Bronchial epithelial cell (primary cell): ENCODE measurements at places on chromosomes 6 and 20. TPM values are rescaled to one million over a fixed set of nuclear protein-coding genes. Genes with fewer than 3 reads are reported as not detected.

The SFTA2 gene
- not detected in 2 replicates for total RNA-seq

The SLC2A10 gene
- total RNA-seq = 19.2 and 30.2 TPM in 2 replicates

The SLC16A10 gene
- under 0.01 and 0.26 TPM in 2 replicates for total RNA-seq

DNA sequence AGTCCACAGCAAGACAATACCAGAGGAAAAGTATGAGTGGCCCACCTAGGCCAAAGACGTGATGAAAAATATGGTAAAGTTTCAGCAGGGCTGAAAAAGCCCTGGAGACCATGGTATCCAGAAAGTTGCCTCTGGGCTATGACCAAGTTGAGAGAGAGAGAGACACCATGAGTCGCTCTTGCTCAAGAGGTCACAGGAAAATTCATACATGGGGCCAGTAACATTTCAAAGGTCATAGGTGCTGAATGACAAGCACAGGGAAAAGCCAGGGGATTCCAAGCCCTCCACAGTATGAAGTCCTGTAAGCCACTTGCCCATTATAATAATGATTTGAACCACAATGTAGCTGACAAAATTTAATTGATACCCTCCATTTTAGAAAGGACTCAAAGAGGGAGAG is 657.7 kb upstream of the CITED2 start:
- DNase-seq = no peak

DNA sequence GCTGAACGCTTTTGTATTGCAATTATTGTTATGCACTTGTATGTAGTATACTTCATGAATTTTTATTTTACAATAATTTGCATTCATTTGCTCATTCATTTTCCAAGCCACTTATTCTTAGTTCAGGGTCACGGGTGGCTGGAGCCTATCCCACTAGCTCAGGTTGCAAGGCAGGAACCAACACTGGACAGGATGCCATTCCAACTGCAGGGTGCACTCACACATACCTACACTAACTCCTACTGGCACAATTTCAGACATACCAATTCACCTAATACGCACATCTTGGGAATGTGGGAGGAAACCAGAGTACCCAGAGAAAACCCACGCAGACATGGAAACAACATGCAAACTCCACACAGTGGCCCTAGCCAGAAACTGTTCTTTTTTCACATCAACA is 61.8 kb downstream of the LMBRD1 start:
- peak; percentile 25 for DNase-seq

- no peak for DNase-seq
Observed at GRCh38 chr20:49230021-49230420, 10.8 kb downstream of the DDX27 start.

DNA sequence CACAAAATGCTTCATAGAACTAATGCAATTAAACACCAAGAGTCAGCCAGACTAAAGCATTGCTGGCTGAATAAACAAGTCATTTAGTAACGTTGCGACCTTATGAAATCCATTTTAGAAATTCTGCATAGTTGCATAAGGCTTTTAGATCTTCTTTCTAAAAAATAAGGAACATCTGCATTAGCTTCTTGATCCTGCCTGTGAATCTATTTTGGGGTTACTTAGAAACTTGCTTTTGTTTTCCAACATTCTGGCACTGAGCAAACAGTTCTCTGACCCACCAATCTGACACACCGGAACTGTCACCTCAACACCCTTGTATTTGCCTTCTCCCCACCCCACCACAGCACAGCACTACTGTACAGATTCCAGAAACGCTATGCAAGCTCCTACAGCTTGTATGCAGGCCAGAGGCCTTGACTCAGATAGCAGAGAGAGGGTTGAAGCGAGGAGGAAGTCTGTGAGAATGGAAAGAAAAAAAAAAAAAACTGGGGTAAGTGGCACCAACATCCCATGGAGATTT is 55.0 kb downstream of the KIF13A start:
- DNase-seq = peak; percentile 88

The RIPPLY2 gene
- not detected in 2 replicates for total RNA-seq

The ESR1 gene
- under 0.01 and 0.13 TPM in 2 replicates for total RNA-seq

- peak; percentile 100 for DNase-seq
Observed at GRCh38 chr6:1287103-1287591, 24.8 kb upstream of the FOXQ1 start.

DNA sequence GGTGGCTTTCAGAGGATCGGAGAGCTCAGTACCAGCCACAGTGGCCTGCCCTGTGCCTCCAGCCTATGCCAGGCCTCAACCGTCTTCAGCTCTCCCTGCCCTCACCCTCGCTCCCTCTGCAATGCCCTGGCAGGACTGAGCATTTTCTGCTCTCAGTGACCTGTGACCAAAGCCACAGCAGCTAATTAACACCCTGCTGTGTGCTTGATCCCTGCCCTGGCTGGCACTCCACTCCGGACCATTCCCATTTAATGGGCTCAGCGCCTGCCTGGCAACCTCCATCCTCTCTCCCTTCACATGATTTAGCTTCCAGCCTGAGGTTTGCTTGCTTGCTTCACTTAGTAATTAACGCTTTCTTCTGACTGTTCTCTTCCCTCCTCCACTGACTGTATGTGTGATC is 287.5 kb downstream of the LRFN2 start:
- DNase-seq = no peak

DNA sequence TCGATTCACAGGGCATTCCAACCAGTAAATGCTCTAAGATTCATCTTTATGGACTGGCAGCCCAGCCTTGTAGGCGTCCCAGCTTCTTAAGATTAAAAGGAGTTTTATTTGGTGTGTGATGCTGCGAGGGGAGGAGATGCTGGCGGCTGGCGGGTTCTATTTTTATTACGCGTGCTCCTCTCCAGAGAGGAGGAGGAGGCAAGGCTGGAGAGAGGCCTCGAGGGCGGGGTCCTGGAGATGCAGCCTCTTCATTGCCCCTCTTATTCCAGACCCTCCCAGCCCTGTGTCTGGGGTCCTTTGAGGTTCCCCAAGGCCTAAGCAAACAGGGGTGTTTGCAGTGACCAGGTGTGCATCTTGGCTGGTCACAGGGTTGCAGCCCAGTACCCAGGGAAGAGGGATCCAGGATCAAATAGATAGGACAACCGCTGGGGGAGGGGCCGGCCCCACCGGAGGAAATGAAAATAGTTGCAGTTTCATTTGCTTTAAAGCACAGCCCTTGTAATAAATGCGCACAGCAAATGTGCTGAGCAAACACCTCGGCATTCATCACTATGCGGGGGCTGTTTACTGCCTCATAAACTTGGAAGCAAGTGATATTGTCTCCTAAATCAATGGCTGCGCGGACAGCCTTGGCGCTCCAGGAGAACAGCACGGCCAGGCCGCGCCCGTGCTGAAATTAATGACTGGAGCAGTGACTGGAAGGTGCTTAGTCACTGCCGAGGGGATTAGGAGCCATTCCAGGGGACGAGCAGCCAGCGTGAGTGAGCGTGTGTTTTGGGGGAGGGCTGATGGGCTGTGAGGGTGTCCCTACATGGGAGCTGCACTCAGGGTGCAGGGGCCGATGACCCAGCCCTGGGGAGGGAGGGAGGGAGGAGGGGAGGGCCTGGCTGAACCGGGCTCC is 83.0 kb downstream of the TMEM242 start:
- no peak for DNase-seq

The TFAP2C gene
- 2.9 and 5.1 TPM in 2 replicates for total RNA-seq

GRCh38 chr20:57849121-57849520 is 139.3 kb upstream of the PMEPA1 start:
- peak; percentile 5 for DNase-seq

DNA sequence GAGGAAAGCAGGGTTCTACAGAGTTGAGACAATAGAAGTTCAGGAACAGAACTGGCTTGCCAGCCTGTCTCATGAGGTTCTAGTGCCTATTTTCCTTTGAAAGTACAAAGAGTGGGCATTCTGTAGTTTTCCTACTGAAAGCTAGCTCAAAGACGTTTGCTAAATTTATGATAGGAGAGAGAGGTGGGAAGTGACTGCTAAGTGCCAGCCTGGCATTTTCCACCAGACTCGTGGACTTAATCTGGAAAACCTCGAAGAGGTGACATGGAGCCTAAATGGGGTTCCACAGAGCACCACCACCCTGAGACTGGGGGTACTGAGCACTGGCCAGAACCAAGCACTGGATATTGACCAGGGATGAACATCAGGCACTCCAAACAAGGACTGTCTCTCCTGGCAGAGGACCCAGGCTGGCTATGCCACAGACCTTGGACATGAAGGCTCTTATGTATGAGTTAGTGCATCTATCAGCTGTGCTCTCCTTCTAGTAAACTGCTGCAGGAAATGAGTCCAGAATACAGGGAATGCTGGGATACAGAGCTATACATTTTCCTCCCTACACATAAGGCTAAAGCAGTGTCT is 7.1 kb downstream of the PEX6 start:
- no peak for DNase-seq

- peak; percentile 36 for DNase-seq
Observed at GRCh38 chr6:145318952-145319351, 416.4 kb downstream of the EPM2A start.

GRCh38 chr6:24599686-24600399 is 46.1 kb downstream of the KIAA0319 start:
- no peak for DNase-seq

The MYH7B gene
- under 0.01 TPM in 2 replicates for total RNA-seq

The GGT7 gene
- total RNA-seq = 1.6 and 2.0 TPM in 2 replicates
